Dermis microvascular lymphatic vessel endothelial cell (primary cell): ENCODE measurements at places on chromosomes 7 and 10.

DNA sequence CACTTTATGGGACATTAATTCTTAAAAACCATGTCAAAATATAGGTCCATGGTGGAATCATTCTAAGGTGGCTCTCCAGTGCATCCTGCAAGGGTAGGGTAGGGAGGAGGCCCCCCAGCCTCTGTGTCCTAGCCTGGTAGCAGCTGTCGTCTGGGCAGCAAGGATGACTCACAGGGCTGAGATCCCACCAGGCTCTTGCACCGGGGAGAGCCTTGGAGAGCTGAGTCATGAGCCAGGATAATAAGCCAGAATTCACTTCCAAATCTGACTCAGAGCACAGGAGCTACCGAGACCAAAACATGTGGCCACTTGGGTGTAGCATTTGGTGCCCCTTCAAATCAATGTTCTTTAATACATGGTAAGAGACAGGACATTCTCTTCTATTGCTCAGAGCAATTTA is 298.5 kb downstream of the NEBL start:
- DNase-seq: no peak

DNA sequence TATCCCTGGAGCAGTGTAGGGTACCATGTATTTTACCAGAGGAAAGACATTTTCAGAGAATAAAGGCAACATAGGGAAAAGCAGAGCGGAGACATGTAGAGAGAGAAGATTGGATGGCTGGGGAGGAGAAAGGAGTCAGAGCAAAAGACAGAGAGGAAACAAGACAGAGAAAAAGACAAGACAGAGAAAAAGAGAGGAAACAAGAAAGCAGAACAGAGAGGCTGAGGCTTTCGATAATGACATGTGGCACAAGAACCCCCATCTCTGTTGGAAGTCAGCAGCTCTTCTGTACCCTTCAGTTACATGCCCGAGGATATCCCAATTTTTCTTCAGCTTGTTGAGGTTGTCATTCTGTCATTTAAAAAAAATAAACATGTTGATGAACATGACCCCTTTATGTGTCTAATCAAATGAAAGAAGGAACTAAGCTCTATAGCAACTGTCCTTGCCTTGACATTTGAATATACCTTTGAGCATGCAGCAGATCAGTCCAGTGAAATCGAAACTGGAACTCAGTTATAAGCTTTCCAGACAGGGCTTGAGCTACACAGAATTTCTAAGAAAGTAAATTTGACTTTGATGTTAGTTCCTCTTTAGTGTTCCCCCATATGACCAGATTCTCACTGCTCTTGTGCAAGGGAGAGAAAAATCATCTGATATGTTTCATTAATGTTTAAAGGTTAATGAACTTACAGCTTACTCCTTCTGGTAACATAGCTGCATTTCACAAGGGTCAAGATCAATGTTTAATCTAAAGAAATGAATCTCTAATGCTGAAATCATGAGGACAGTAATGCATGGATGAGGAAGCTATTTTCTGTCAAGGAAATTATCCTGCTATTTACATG is 75.1 kb upstream of the SP4 start:
- no peak for DNase-seq

DNA sequence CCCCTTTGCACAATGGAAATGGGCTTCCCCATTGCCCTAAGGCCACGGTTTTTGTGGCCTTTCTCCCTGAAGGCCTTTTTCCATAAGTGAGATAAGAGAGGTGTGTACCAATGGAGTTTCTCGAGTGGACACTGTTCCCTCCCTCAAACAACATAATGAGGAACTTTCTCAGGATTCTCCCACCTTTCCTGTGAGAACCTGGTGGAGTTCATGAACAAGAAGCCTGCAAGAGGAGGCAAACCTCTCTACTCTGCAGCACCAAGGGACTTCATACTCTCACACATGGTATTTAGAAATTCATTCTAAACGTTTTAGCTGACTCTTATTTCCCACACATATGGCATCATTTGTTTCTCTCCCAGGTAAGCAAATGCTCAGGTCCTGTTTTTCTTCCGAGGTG is 7.3 kb upstream of the RBM33 start:
- no peak for DNase-seq

DNA sequence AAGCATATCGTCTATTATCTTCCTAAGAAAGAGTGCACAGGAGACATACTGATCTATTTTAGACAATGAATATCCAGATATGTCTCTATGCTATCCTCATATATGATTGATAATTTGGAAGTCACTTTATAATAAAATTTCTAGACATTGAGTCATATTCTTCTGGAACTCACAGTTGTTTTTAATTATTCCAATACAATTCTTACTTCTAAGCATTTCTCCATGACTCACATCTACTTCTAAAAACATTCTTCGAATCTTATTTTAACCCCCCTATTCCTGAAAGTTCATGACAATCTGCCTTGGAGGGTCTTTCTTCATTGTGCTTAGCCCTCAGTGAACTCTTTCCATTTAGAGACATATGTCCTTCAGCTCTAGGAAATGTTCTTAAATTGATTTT is 368.1 kb downstream of the MDFIC start:
- DNase-seq: no peak

GRCh38 chr10:17663450-17663849 is 19.5 kb downstream of the STAM start:
- DNase-seq: no peak

DNA sequence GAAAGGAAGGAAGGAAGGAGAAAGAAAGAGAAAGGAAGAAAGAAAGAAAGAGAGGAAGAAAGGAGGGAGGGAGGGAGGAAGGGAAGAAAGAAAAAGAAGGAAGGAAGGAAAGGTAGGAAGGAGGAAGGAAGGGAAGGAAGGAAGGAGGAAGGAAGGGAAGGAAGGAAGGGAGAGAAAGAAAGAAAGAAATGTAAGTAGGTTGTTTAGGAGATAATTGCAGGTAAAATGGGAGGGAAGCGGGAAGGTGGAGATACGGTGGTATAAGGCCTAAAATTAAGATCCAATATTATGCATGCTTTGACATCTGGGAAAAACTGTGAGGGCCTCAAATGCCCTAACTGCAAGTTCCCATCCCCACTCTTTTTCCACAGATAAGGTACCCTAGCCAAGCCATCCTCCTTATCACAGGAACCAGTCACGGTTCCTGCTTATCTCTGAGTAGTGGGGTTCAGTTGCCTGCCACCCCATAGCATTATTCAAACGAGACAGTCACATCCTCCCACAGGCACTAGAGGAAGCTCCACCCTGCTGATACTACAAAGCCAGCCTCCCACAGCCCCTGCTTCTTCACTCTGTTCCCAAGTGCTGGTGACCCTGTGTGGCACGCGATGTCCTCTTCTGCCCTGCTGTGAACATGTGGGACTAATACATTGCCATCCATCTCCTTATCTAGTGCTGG is 28.7 kb downstream of the ST8SIA6 start:
- peak; percentile 73 for DNase-seq

DNA sequence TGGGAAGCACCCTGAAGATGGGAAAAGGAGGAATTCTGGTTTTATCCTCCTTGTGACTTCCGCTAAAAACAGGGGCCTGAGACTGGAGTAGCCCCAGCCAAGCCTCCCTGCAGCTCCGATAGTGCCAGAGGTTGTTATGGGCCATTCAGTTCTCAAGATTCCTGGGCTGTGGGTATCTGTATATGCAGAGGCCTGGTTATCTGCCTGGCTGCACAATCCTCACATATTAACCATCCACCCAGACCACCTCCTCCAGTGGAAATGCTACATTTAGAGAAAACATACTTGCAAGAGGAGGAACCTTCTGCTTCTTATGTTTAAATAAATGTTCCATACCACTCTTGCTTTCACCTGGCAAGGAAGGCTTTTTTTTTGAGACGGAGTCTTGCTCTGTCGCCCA is 34.6 kb downstream of the ARL3 start:
- DNase-seq: no peak

DNA sequence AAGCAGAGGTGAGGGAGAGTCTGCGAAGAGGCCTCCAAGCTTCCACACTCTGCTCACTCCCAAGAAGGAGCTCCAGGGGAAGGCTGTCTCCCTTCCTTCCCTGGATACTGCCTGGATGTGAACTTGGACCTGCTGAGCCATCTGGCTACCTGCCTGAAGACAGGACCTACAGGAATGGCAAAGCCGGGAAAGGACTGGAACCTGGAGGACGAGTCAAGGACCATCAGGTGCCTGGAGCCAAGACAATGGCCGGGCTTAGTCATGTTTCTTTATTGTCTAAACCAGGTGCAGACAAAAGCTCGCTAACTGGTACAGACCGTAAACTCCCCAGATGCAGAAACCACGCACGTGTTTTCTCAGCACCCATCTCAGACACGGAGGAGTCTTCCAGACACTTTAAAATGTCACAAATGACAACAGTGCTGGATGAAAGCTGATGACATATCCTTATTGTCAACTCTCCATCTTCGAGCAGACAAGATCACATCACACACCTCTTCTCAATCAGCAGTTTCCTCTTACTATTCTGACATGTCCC is 12.1 kb downstream of the ASB13 start:
- DNase-seq: no peak

GRCh38 chr10:38127812-38128211 is 33.7 kb downstream of the ZNF37A start:
- DNase-seq: no peak

DNA sequence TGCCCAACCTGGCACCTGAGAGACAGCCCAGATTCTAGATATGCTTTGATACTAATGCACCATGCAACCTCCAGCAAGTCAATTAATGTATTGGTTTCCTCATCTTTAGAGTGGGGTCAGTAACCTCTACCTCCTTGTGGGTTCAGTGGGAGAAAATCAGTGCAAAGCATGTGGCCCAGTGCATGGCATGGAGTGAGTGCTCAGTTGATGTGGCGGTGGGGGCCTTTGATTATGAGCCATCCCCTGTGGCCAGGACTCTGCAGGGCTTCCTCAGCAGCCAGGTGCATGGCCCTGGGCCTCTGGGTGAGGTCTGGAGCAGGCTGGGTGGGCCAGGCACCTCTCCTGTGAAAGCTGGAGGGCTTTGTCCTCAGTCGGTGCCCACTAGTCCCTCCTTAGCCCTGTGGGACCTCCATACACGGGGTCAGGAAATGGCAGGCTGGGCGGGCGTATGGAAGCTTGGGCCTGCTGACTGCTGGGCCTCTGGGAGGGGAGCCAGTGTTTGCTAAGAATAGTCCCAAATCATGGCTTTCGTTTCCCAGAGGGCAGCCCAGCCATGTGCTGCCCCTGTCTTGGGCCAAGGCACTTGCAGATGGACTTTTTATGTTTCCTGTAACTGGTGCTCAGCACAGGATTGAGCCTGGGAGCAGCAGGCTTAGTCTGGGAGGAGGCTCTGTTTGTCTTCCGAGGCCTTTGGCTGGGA is 3.4 kb downstream of the PALD1 start:
- no peak for DNase-seq

DNA sequence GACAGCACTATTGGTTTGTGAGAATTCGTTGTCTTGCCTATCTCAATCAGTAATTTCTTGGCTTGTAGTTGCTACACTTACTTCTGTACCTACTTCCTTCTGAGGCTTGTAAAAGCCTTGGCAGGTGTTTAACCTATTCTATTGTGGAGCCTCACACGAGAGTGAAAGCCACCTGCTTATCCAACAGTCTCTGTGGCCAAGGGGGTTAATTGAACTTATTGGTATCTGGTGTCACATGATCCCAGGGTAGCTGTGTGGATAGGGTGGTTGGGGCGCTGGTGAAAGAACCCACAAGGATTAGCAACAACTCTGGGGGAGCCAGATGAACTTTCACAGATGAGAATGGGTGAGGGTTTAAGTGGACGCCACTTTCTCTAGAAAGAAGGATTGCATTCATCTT is 13.9 kb upstream of the ATP6V0E2 start:
- DNase-seq: no peak

- DNase-seq: no peak
These were observed 52.6 kb upstream of the BET1 start for GRCh38 chr7:94056796-94057207.

DNA sequence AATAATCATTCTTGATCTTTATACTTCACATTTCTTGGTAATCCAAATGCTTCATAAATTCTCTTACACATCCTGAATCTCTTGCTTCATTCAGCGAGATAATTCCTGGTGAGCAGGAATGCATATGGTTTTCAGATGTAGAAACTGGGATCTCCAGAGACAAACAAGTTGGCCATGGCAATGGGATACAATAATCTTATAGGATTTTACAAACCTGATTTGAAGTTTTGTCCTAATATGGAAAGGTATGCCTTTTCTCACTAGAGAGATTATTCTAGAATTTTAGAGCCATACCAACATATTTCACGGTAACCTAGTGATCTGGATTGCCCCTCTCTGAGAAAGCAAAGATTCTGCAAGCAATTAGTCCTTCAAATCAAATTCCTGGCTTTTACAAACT is 13.1 kb upstream of the TRDMT1 start:
- DNase-seq: no peak

DNA sequence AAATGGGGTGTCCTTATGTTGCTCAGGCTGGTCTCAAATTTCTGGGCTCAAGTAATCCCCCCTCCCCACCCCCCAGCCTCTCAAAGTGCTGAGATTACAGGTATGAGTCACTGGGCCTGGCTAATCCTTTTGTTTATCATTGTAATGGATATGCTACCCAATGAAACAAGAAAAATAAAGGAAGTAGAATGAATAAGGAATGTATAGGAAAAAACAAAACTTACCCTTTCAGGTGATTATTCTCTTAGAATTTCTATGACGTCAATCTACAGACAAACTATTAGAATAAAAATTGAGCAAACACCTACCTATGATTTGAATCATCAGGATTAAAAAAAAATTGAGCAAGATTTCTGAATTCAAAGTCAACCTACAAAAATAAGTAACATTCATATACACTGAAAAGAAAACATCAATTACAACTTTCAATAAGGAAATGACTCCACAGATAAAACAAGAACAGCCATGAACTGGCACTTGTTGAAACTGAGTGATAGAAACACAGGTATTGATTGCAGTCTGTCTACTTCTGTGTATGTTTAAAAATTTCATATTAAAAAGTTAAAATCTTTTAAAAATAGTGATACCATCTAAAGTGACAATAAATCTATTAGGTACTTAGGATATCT is 12.2 kb downstream of the ADAM12 start:
- DNase-seq: no peak

GRCh38 chr7:102128303-102128702 is 158.4 kb upstream of the SH2B2 start:
- DNase-seq: no peak

GRCh38 chr10:129929343-129930292 is 34.5 kb downstream of the EBF3 start:
- no peak for DNase-seq

- no peak for DNase-seq
These were observed 89.0 kb upstream of the GJD4 start for GRCh38 chr10:35516102-35516670.

DNA sequence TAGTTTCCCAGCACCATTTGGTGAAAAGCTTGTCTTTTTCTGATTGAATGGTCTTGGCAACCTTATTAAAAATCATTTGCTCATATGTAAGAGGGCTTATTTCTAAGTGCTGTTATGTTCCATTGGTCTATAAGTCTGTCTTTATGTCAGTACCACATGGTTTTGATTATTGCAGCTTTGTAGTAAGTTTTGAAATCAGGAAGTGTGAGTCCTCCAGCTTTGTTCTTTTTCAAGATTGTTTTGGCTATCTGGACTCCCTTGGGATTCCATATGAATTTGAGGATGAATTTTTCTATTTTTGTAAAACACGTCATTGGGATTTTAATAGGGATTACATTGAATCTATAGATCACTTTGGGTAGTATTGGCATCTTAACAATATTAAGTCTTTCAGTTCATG is 5.4 kb downstream of the KIF11 start:
- DNase-seq: no peak

GRCh38 chr10:91566115-91566514 is 66.8 kb downstream of the PPP1R3C start:
- no peak for DNase-seq
